Vagina (tissue), 2 donors: ENCODE measurements at places on chromosomes 1 and 21.

DNA sequence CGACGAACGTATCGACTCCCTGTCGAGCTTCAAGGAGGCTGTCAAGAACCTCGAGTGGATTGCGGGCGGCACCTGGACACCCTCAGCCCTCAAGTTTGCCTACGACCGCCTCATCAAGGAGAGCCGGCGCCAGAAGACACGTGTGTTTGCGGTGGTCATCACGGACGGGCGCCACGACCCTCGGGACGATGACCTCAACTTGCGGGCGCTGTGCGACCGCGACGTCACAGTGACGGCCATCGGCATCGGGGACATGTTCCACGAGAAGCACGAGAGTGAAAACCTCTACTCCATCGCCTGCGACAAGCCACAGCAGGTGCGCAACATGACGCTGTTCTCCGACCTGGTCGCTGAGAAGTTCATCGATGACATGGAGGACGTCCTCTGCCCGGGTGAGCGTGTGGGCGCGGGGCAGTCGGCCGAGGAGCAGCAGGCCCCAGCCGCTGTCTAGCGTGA lies 28.0 kb downstream of the COL6A2 start:
- no peak for DNase-seq

DNA sequence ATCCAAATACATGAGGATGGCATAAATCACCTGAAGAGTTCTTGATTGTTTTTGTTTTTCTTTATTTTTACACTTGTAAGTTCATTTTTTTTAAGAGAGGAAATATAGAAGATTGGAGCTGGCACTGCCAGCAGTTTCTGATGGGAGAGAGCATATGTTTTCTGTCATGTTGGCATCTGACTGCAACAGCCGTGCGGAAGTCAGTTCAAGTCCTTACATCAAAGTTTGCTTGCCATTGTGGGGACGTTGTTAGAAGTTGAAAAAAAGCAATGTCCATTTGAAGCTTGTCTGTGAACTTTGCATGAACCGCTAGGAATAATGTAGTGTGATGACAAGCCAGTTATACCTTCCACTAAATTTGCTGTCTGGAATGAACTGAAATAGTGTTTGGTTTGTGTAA lies 126.5 kb upstream of the USH2A start:
- no peak for DNase-seq

GRCh38 chr1:105073660-105074059 lies 1324.0 kb downstream of the AMY1C start:
- no peak for DNase-seq

- no peak for DNase-seq
Measured at GRCh38 chr1:47637111-47637685, 199.4 kb downstream of the FOXD2 start.

DNA sequence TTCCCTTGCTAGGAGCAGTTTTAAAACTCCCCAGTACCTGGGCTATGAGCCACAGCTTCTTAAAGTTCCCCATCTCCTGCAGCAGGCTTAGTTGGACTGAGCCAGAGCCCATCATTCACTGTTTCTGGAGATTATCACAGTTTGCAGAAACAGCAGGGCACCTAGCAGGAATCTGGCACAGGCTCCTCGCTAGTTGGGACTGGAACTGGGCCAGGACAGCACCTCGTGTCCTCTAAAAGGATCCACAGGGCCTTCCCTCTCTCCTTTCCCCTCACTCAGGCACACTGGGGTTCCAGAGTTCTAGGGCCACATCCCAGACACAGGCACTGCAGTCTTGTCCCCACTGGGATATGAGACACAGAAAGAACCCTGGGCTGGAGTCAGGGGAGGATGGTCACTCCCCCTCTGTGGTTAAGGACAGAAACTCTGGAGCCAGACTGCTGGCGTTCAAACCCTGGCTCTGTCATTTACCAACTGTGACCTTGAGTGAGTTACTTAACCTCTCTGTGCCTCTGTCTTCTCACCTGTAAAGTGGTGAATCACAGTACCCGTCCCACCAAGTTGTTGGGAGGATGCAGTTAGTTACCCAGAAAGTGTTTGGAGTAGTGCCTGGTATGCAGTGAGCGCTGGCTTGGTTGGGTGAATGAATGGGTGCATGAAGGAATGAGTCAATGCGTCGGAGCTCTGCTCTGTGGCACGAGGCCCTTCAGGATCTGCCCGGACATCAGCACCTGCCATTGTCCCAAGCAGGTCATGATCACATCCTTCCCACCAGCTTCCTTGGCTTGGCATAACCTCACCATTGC lies 18.8 kb upstream of the ECE1 start:
- DNase-seq, result no peak

GRCh38 chr1:160618763-160619274 lies 28.0 kb downstream of the SLAMF1 start:
- no peak for DNase-seq

DNA sequence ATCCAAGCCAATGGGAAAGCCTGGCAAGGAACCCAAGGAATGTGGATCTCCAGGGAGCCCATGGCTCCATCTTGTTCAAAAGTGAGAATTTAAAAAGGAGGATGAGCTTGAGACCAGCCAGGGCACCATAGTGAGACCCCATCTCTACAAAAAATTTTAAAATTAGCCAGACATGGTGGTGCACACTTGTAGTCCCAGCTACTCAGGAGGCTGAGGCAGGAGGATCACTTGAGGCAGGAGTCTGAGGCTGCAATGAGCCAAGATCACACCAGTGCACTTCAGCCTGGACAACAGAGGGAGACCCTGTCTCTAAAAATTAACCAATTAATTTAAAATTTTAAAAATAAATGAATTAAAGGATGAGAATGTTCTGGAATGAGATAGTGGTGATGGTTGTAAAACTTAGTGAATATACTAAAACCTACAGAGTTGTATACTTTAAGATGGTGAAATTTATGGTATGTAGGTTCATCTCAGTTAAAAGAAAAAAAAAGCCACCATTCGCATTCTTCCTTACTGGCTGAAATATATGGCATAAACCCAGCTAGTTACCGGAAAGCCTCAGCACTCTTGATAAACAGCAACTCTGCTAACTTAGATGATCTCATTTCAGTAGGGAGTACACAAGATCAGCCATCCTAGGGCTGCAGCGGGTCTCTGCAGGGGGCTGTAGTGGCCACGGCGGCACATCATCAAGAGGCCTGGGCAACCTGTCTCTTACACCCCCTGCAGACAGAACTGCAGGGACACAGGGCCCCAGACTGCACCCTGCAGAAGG lies 48.3 kb upstream of the H6PD start:
- no peak for DNase-seq

GRCh38 chr1:112618114-112618720 lies 724 bp downstream of the ST7L start:
- DNase-seq, result no peak
